ENCODE measurements at places on chromosomes 2 and 18.

DNA sequence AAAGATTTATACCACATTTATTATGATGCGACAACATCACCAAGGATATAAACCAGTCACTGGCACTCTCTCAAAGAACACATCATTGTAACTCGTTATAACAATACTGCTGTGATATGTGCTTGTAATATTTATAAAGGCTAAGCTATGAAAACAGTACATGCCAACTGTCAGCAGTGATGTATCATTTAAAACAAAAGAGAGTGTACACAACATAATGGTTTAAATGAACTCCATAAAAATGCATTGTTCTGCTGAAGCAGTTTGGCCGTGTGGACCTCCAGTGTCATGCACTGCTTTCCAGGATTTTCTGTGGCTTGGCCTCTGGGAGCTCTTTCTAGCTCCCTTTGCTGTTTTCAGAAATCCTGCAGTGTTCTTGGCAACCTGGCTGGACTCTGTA is 215.6 kb downstream of the MTX2 start:
- no peak for DNase-seq

DNA sequence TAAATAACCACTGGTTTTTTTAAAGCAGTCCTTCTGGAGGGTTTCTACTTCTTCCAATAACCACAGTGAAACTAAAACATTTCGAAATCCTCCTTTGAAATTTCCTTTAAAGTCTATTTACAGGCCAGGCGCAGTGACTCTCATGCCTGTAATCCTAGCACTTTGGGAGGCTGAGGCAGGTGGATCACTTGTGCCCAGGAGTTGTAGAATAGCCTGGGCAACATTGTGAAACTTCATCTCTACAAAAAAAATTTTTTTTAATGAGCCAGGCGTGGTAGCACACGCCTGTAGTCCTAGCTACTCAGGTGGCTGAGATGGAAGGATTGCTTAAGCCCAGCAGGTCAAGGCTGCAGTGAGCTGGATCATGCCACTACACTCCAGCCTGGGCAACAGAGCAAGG is 15.2 kb downstream of the KIDINS220 start:
- DNase-seq, result no peak

DNA sequence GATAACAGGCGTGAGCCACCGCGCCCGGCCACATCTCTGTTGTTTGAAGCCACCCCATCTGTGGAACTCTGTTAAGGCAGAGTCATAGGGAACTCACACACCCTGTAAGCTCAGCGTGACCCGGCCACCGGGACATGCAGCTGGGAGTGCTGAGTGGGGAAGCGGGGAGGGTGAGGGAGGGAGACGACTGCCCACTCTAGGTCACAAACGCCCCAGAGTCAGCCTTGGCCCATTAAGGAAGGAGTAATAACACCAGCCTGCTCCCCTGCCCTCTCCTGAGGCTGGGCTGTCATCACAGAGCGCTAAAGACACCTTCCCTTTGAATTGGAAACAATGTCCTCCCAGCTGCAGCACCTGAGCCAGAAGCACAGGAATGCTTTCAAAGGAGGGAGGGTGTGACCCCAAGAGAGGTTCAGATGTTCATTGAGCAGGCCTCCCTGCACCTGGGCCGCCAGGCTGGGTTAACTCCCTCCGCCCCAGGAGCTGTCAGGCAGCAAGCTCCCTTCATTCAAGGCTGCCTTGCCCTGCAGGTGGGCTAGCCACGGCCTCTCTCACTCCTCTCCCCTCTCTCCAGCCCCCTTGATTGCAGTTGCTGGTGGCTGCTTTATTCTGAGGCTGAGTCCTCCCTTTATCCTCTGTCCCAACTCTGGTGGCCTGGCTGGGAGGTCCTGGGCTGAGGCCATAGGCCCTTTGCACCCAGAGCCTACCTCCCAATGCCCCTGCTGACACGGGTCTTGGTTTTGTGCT is 77.2 kb upstream of the HPCAL1 start:
- DNase-seq, result peak; percentile 67

DNA sequence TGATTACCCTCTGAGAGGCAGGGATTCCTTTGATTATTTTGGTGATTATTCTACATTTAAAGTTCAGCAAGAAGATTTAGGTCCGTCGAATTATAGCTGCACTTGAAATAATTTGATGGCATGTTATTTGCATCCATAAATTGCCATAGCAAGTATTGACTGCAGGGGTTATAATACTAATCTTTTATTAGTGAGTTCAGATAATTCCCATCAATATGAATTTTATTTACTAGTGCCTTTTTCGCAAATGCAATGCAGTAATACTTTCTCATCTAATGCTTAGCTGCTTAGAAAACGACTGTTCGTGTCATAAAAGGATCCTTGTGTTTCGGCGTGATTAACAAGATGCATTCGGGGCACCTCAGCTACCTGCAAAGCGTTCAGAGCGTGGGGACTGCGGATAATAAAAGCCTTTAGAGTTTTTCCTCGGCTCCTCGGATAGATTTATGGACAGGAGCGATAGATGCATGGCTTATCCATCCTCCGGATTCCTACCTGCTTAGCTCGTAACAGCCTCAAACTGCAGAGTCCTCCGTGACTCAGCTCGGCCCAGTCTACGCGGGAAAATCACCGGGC is 2.5 kb upstream of the GBX2 start:
- no peak for DNase-seq

- no peak for DNase-seq
Measured at GRCh38 chr2:217107480-217107879, 247.6 kb upstream of the TNP1 start.

DNA sequence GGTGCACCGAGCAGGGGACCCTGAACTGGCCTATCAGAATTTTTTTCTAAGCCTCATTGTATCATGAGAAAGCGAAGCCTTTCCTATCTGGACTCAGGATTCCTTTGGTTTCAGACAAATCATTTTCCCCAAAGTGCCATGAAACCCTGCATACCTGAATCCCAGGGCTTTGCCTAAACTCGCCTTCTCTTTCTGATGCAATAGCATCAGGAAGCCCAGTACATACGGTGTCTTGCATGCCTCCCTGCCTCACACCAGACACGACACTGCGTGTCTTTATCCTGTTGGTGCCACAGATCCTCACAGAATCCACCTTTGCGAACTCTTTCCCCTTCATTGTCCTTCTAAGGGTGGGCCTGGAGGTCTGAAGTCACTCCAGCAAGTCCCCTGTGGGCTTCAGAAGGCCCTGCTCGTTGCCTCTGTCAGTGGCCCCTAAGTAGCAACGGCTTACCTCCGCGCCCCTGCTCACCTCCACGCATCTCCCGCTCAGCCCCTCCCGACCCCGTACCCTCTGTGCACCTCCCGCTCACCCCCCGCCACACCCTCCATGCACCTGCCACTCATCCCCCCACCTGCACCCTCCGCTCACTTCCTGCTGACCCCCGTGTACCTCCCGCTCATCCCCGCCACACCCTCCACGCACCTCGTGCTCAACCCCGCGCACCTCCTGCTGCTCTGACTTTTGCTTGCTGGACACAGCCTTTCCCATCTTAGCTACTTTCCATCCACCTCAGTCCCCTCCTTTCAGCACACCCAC is 83.4 kb downstream of the TPGS2 start:
- no peak for DNase-seq

DNA sequence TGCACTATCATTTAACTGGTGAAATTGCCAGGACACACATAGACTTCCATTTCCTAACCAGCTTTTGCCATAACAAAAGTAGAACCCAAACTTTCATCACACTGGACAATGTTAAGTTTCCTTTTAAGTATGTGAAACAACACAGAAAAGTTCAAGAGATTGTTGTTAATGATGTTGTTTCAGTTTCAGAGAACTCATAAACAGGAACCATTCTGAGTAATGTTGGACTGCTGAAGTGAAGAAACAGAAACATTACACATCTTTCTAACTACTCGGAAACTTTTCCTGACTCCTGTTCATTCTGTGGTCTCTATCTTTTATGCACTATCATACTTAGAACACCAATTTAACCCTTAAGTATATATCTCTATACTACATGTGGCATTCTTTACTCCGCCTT is 179.2 kb downstream of the RIT2 start:
- no peak for DNase-seq

DNA sequence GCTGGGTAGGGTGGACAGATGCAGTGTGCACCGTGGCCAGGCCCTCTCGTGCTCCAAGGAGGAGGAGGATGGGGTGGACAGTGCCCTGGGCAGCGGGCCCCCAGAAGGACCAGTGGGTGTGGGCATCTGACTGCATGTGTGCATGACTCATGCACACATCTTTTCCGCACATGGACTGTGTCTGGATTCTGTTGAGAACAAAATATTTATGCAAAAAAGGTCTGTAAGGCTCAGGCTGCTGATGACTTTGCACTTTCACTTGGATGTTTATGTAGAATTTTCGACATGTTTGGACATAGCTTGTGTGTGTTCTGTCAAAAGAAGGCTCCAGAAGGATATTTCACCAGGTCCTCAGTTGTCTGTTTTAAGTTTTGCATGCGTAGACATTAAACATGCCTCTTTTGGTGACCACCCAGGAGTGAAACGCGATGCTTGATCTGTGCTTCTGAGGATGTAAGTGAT is 45.6 kb downstream of the MTCL1 start:
- no peak for DNase-seq

DNA sequence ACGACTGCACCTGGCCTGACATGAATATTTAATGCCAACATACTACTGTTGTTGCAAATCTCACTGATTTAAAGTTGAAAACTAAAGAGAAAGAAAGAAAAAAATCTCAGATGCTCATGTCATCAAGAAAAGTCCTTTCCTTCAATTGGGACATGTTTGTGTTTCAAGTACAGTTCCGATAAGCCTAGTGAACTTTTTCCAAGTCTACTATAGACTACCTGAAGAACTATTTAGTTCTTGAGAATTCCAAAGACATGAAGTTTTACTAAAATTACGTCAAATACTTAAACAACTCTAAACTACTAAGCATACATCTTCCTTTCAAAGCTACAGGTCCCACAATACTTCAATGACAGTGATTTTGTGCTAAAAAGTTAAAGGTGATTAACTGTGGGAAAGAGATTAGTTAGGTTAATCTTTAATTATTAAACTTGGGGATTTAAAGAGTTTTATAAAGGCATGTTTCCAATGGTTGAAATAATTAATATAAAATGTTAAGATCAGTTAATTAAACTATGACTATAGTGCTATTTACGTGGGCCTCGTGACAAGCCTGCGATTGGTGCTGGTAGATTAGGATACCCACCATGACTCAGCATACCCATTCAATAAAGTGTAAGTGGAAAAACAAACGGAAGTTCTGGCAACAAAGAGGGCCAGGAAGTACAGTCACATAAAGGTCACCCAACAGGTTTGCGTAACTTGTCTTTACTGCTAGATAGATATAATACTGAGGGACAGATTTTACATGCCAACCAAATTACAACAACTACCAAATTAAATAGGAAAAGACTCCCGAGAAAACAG is 55.5 kb downstream of the SEPTIN10 start:
- no peak for DNase-seq

GRCh38 chr2:110993557-110994231 is 127.0 kb upstream of the BCL2L11 start:
- DNase-seq, result no peak

DNA sequence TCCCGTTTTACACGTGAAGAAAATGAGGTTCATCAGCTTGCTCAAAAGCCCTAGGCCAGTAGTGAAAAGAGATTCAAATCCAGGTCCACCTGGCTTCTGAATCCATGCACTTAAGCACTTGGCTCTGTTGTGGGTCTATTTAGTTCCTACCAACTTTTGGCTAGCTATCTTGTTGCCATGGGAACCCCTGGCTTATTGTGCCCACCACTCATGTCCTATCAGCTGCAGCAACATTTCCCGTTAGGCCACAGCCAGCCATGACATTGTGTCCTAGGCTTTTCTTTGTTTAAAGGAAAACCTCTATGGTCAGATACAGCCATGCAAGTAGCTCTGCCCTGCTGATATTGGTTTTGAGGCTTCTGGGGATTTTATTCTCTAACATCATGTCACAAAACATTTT is 49.8 kb downstream of the PLEK start:
- no peak for DNase-seq

- DNase-seq, result no peak
Measured at GRCh38 chr18:75256376-75256775, 45.8 kb downstream of the TSHZ1 start.

GRCh38 chr2:19353721-19354050 is 4.7 kb downstream of the OSR1 start:
- DNase-seq, result no peak

DNA sequence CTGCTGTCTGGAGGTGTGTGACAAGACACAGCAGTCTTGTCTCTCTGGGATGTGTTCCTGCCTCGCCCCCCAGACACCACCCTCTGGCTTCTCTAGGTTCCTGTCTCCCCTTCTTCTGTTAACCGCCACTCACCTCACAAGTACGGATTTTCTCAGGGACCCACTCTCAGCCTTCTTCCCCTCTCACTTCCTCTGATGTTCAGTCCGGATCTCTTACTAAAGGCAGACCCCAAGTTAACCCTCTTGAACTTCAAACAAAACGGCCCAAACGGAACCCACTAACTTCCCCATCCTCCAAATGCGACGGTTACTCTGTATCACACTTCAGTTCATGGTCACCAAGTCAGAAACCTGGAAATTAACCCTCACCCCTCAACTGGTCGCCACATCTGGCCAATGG is 32.0 kb downstream of the B4GALT6 start:
- no peak for DNase-seq

DNA sequence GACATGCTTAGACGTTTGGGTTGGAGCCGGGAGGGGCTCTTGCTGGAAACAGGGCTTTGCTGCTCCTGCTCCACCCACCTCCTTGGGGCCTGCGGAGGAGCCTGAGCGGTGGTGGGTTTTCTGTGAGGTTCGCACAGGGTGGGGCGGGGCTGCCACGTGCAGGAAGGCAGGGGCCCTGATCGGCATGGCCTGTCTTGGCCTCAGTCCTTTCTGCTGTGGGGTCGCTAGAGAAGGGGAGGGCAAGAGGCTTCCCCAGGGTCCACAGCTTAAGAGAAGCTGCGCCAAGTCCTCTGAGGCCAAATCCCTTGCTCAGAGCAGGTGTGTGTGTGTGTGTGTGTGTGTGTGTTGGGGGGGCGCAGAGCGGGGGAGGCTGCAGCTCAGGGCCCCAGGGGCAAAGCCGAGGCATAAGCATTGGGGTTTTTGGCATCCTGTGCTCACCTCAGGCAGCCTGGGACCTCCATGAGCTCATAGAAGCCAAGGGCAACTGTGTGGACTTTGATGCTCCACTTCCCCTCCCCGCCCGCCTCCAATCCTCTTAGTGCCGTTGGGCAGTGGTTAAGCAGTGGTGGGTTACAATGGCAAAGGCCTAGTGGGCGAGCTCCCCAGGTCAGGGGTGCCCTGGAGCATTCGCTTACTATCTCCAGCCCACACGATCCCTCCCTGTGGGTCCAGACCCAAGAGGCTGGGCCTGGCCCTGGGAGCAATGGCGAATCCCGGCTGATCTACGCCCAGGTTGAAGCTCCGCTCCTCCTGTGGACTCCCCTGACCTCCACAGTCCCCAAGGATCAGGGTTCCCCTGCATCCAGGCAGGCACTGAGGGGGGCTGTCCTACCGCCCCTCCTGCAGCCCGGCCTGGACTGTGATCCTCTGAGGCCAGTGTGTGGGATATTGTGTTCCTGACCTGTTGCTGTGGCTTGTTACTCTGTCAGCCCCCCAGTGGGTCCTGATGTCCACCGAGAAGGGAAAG is 28.9 kb downstream of the TOGARAM2 start:
- DNase-seq, result no peak

DNA sequence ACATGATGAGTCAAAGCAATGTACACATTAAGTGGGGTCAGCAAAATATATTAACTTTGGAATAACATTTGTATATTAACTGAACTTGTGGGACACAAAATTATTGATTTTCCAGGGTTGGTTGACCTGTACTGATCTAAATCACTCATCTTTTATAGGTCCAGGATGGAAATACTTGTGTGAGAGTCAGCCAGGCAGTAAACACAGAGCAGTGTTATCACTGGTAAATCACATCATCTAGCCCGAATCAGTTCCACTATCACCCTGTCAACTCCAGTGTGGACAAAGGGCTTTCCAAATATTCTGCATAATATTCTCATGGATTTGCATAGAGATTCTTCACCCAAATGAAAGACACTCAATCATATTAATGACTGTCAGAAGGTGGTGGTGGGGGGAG is 295.7 kb downstream of the LRP1B start:
- no peak for DNase-seq
